CD8-positive, alpha-beta memory T cell (primary cell): ENCODE measurements at places on chromosomes 11 and 22.

GRCh38 chr11:133181066-133181465, 351.2 kb downstream of the OPCML start:
- H3K27ac ChIP-seq = no peak overlapping the region
- no peaks in the 10 kb centered on the region for H3K36me3 ChIP-seq
- no peaks in the 10 kb centered on the region for H3K27me3 ChIP-seq
- H3K4me3 ChIP-seq = no peak overlapping the region

- H3K4me1 ChIP-seq = peaks cover 15% of the 10 kb centered on the region
- no peaks in the 10 kb centered on the region for H3K27me3 ChIP-seq
These were observed 91.1 kb upstream of the CLPB start for GRCh38 chr11:72525466-72525865.

- H3K4me3 ChIP-seq = no peak overlapping the region
- H3K27ac ChIP-seq = no peak overlapping the region
- no peaks in the 10 kb centered on the region for H3K36me3 ChIP-seq
These were observed 21.3 kb downstream of the OR10A6 start for GRCh38 chr11:7909585-7910285.

DNA sequence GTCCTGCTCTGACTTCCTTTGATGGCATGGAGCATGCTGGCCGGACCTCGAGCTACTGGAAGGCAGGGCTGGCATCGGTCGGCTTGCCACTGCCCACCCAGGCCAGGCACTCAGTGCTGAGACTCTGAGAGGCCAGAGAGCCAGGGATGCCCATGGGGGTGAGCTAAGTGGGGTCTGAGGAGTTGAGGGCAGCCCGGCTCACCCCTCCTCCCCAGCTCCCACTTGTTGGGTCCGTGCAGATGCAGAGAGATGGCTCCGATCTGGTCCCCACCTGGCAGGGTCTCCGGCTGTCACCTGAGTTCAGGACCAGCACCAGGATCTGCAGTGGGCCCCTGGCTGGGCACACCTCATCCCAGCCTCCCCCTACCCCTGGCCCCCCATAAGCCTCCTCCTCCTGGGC, 13.3 kb downstream of the LSP1 start:
- no peaks in the 10 kb centered on the region for H3K27me3 ChIP-seq
- H3K4me1 ChIP-seq = peaks cover 62% of the 10 kb centered on the region
- no peak for DNase-seq
- no peak overlapping the region for H3K4me3 ChIP-seq
- no peak overlapping the region for H3K27ac ChIP-seq
- H3K36me3 ChIP-seq = no peaks in the 10 kb centered on the region

DNA sequence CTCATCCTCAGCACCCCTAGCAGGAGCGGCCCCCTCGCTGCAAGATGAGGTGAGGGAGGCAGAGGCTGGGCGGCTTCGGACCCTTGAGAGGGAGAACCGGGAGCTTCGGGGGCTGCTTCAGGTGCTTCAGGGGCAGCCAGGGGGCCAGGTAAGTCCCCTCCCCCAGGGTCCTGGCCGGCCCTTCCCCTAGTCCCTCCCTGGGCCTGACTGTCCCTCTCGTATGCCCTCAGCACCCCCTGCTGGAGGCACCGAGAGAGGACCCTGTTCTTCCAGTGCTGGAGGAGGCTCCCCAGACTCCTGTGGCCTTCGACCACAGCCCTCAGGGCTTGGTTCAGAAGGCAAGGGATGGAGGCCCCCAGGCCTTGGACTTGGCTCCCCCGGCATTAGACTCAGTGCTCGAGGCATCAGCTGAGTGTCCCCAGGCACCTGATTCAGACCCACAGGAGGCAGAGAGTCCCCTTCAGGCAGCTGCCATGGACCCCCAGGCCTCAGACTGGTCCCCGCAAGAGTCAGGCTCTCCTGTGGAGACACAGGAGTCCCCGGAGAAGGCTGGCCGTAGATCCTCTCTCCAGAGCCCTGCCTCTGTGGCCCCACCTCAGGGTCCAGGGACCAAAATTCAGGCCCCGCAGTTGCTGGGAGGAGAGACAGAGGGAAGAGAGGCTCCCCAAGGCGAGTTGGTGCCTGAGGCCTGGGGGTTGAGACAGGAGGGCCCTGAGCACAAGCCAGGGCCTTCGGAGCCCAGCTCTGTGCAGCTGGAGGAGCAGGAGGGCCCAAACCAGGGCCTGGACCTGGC, 4.0 kb downstream of the CCDC88B start:
- peaks cover 7% of the 10 kb centered on the region for H3K36me3 ChIP-seq
- DNase-seq = no peak
- H3K27ac ChIP-seq = no peak overlapping the region
- no peaks in the 10 kb centered on the region for H3K27me3 ChIP-seq
- H3K4me3 ChIP-seq = no peak overlapping the region

- H3K27me3 ChIP-seq = no peaks in the 10 kb centered on the region
- no peak for DNase-seq
- no peaks in the 10 kb centered on the region for H3K4me1 ChIP-seq
- H3K36me3 ChIP-seq = no peaks in the 10 kb centered on the region
These were observed 52.8 kb downstream of the LRRC32 start for GRCh38 chr11:76617553-76618265.

DNA sequence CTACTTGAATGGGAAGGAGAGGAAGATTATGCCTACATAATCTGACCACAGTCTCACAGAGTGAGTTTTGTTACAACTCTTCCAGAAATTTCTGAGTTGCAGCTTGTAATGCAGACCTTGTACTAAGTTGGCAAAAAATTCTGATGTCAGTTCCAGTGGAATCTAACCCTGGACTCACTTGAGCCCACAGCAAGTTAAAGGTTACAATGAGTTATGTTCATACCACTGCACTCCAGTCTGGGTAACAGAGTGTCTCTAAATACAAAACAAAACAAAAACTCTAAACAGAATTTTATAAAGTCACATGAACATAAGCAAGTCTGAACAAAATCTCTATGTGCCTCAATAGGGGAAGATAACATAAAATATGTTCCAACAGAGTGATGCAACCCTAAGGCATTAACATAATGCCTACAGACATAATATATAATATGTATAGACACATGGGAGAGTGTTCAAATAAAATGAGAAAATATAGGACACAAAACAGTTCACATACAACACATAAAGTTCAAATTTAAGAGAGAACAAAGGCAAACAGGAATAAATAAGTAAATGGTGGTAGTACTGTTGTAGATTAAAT, 1.1 kb downstream of the GLYAT start:
- DNase-seq = no peak
- no peak overlapping the region for H3K4me3 ChIP-seq
- H3K27ac ChIP-seq = no peak overlapping the region
- no peaks in the 10 kb centered on the region for H3K36me3 ChIP-seq

DNA sequence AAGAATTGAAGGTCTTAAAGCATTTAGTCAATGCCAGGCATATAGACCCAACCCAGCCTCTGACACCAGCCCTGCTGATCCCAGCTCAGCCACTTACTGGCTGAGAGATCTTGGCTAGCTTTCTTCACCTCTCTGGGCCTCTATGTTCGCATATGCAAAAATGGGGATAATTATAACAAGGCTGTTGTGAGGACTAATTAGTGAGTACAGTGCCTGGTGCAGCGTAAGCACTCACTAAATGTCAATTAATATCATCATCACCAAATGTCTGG, 10.5 kb downstream of the CHST1 start:
- no peaks in the 10 kb centered on the region for H3K27me3 ChIP-seq
- DNase-seq = no peak
- H3K27ac ChIP-seq = no peak overlapping the region
- H3K4me1 ChIP-seq = no peaks in the 10 kb centered on the region
- H3K36me3 ChIP-seq = no peaks in the 10 kb centered on the region

GRCh38 chr11:44624761-44625221, 59.3 kb downstream of the CD82 start:
- H3K36me3 ChIP-seq = no peaks in the 10 kb centered on the region
- no peak overlapping the region for H3K4me3 ChIP-seq
- H3K4me1 ChIP-seq = peaks cover 6% of the 10 kb centered on the region
- DNase-seq = no peak
